Naive thymus-derived CD4-positive, alpha-beta T cell (primary cell): ENCODE measurements at places on chromosomes 3 and 15.

DNA sequence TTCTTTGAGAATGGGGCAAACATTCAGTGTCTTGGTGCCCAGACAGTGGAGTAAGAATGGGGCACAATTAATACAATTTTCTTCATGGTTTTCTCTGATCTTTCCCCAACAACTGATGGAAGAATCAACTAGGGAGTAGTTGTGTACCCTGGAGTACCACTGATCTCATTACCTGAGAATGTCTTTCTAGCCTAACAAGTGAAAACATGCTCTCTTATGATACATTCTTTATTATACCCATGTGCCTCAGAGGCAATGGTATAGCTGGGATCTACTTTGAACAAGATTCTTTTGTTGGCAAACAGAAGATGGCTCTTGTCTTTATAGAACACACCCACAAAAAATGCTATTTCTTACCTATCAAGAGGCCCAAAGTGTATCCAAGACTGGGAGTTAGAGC lies 250.6 kb upstream of the CMC1 start:
- DNase-seq: no peak

DNA sequence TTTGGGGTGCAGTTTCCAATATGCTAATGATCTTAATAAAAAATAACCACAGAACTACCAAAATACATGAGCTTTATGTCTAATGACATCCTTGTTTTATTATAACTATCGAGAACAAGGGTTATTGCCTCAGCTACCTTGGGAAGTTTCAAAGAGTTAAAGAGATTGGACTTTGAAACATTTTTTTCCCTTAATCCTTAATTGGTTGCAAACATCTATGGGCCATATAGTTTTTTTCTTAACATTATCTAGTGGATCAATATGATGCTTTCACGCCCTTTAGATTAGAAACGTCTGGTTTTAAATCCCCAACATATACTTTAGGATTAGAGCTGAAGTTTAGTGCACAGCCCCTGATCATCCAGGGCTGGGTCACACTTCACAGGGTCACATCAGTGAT lies 219.2 kb upstream of the SGO1 start:
- DNase-seq: no peak

GRCh38 chr3:30982416-30983075 lies 88.1 kb upstream of the GADL1 start:
- no peak for DNase-seq

DNA sequence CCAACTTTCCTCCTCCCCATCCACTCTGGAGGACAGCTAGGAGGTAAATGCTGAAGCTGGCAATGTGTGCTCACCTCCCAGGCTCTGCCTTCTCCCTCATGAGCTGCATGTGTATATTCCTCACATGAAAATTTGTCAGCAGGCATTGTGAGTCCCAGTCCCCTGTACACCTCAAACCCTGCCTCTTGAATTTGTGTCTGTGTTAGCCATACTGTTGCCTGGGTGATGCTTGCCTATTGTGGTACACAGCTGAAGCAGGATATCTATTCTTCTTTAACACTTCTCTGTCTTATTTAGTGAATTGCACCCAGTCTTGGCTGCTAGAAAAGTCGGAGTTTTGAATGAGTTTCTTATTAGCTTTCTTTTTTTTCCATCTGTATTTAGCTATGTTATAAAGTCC lies 586.0 kb upstream of the TGFBR2 start:
- no peak for DNase-seq

GRCh38 chr3:11543141-11543947 lies 100.4 kb downstream of the VGLL4 start:
- DNase-seq: no peak

DNA sequence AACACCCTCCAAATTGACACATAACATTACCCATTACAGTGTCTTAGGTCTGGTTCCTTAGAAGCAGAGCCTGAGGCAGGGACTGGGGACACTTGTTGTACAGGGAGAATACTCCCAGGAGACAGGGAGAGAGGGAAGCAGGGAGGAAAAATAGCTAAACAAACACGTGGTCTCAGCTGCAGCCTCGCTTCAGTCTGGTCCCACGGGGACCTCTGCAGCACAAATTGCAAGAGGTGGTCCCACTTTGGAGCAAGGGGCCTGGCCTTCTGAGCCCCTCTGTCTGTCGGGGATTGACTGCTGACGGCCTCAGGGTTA lies 25.0 kb upstream of the PLA2G4D start:
- no peak for DNase-seq

GRCh38 chr3:43523454-43524053 lies 98.3 kb downstream of the ANO10 start:
- no peak for DNase-seq

DNA sequence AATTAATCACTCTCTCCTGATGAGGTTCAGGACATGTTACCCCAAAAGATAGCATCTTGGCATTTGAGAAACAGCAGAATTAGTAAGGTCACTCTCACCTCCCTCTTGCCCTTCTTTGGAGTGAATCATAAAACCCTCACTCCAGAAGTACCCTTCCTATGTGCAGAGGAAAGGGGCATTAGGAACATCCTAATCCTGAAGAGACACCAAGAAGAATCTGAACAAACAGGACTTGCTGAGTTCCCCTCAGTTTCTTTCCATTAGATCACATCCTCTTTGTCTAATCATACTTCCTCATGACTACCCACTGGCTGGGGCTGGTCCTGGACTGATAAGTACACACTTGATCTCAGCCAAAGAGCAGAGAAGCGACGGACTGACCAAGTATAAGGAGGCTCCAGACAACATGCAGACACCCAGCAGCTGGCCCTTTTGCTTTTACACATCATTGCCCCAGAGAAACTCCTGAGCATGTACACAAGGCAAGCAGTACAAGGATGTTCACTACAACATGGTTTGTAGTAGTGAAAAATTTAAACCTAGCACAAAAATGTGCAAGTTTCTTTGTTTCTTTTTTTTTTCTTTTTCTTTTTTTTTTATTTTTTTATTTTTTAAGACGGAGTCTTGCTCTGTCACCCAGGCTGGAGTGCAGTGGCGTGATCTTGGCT lies 15.0 kb upstream of the TM6SF1 start:
- no peak for DNase-seq

GRCh38 chr15:39414201-39414600 lies 166.7 kb upstream of the THBS1 start:
- DNase-seq: no peak

GRCh38 chr3:108620250-108620649 lies 30.7 kb downstream of the DZIP3 start:
- no peak for DNase-seq

DNA sequence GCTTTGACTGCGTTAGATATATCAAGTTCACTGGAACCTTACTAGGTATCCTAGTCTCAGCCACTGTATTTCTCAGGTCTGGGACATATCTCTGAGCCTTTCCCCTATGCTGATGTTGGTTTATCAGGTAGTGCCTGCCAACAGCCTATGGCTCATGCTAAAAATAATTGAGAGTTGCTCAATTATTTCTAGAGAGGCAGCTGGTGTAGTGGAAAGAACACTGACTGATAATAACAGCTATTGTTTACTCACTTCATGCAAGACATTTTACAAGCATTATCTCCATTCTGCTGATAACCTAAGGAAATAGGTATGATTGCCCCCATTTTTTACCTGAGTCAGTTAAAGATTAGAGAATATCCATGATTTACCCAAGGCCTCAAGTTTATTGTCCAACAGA lies 231.4 kb downstream of the LRRN1 start:
- no peak for DNase-seq
